ENCODE measurements at places on chromosomes 7 and 10.

DNA sequence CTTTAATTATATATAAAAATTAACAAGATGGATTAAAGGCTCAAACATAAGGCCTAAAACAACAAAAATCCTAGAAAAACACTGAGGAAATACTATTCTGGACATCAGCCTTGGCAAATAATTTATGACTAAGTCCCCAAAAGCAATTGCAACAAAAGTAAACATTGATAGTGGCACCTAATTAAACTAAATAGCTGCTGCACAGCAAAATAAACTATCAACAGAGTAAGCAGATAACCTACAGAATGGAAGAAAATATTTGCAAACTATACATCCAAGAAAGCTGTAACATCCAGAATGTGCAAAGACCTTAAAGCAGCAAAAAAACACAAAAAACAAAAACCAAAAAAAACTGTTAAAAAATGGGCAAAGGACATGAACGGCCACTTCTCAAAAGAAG, 384.0 kb upstream of the SEMA3D start:
- no peak for DNase-seq

DNA sequence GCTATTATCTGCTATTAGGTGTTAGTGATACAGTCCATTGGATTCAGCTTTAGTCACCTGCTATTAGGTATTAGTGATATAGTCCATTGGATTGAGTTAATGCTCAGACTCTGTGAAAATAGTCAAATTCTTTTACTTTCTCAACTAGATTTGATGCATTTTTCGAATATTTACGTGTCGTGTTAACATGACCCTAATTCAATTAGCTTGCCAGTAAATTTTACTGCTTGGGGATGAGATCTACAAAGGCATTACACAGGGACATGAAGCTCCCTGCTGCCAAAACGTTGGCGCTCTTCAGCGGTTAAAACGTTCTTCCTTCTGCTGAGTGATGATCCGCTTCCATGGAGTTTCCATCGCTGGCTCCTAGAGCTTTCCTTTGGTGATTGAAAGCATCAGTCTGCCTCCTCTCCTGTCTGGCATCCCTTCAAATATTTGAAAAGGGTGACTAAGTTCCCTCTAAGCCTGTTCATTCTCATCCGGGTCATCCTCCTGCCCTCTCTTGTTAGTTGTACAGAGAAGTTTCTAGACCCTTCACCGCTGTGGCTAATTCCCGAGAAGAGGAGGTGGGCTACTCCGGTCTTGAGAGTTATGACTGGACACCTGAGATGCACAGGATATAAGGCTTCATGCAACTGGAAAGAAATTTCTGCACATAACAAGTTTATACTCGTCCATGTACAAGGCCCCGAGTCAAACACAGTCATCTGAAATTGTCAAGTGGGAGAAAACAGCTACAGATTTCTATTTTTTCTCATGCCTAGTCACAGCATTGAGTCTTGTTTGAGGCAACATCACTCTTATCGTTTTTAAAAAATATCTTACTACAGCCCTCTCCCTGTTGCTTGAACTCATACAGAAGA, 254.0 kb downstream of the KLF6 start:
- DNase-seq: no peak

DNA sequence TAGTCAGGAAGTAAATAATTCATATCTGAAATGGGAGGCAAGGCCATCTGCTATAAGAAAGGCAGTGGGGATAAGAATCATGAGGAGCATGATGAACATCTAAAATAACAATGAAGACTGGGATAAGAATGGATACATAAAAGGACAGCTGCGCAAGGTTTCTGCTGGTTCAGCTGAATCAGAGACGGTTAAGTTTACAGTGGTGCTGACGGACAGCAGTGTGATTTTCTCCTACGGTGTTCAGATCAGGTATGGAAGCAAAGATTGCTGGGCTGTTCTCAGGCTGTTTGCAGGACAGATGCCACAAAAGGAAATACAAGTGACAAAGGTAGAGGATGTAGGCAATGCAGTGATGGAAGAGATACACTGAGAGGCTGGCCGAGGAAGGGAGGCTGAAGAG, 8.4 kb downstream of the CYCS start:
- DNase-seq: no peak

DNA sequence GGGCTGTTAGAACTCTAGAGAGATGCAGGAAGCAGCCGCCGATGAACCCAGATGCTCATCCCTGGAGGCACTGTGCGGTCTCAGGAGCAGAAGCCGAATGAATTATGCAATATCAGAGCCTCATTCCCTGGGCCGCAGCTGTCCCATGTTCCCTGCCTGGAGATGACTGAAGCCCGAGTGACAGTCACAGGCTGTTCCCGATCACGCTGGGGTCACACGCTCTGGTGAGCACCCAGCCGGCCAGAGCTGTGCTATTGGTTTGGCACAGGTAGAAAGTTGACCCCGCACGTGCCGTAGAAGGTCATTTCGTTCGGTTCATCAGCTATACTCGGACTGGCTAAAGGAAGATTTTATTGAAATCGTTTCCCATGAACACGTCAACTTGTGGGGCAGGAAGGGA, 140.5 kb upstream of the SH2B2 start:
- no peak for DNase-seq

GRCh38 chr10:110203500-110204455, 3.6 kb upstream of the MXI1 start:
- no peak for DNase-seq

DNA sequence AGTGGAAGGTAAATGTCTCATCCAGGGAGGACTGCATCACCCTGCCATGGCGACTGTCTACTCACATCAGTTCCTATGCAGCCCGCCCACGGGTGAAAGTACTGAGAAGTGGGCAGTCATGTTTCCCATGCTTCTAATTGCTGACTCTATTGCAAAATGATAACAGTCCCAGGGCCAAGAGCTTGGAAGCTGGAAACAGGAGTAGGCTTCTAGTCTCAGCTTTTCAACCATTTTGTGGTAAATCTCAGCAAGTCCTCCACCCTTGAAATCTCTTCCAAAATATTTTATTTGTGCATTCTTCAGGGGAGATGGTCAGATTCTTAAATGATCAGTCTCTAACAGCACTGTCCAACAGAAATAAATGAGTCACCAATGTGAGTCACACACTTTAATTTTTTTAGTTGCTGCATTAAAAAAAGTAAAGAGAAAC, 48.1 kb upstream of the TARP start:
- no peak for DNase-seq

DNA sequence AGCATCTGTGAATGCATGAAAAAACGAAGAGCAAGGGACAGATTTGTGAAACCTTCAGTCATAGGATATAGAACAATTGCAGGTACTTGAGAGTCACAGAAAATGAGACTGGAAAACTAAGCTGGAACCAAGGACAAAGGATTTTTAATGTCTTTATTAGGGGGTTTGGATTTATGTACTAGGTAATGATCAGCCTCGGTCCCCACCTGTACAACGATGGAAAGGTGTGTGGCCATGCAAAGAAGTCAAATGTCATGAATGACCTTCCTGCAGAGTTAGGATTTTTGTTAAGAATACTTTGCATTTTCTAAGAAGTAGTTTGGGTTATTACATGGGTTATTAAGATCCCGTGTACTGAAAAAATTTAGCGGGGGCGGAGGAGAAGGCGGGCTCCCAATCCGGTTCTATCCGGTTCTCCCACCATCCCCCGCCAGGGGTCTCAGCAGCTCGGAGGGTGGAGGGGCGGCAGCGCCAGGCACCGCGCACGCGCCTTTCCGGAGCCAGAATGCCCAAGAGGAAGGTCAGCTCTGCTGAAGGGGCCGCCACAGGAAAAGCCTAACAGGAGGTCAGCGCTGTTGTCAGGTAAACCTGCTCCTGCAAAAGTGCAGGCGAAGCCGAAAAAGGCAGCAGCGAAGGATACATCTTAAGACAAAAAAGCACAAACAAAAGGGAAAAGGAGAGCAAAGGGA, 327.5 kb upstream of the PLXDC2 start:
- no peak for DNase-seq

- DNase-seq: no peak
Observed at GRCh38 chr7:96739609-96740008, 30.0 kb upstream of the SEM1 start.

DNA sequence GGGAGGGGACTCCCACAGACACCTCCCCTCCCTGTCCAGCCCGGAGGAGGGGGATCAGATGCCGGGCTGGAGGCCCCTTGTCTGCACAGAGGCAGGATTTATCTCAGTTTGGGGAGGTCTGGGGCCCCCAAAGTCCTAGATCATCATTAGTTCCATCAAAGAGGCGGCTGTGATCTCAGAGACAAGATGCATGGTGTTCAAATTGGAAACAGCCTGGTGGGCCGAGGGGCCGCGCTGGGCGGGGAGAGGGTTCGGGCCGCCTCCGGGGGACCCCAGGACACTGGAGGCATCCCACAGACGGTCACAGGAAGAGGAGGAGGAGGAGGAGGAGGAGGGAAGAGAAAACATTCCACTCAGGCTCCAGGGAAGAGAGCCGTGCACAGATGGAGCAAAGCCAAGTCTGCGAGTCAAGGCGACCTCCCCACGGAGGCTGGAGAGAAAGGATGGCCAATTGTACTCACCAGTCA, 69.5 kb upstream of the CUX1 start:
- DNase-seq: no peak

GRCh38 chr10:121405096-121405495, 193.1 kb downstream of the FGFR2 start:
- no peak for DNase-seq

DNA sequence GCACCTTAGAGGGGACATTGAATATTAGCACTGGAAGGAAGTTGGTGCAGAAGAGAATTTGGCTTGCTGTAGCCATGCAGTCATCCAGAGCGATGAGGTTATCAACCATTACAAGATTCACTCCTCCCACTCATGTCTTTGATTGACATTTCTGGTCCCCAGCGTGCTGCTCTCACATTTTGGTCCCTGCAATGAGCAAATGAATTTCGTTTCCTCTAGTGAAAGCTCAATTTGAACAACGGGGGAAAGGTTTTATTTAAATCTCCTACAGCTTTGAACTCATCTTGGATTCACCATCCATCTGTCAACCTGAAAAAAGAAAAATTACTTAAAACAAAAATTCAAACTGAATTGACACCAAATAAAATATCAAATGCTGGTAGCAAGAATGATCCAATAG, 975.2 kb downstream of the NRG3 start:
- DNase-seq: no peak

- DNase-seq: no peak
Observed at GRCh38 chr7:44376429-44377133, 51.2 kb upstream of the CAMK2B start.

GRCh38 chr10:117373823-117374505, 1.3 kb downstream of the PDZD8 start:
- no peak for DNase-seq

GRCh38 chr10:123529146-123529760, 136.9 kb upstream of the GPR26 start:
- no peak for DNase-seq

DNA sequence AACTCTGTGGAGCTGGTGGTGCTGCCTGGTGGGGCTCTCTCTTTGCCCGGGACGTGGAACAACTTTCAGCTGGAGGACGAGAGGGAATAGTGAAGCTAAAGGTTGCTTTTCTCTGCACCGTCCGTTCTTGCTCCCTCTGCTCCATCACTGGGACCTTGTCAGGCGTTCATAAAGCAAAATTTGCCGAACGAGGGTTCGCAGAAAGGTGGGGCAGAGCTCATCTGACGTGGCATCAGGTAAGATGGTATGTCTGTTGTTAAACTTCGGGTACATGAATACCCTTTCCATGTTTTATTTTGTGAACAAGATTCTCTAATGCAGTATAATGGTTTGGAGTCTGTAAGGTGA, 416 bp downstream of the BBS9 start:
- DNase-seq: no peak

- DNase-seq: no peak
Observed at GRCh38 chr10:129509155-129509554, 42.1 kb downstream of the MGMT start.

DNA sequence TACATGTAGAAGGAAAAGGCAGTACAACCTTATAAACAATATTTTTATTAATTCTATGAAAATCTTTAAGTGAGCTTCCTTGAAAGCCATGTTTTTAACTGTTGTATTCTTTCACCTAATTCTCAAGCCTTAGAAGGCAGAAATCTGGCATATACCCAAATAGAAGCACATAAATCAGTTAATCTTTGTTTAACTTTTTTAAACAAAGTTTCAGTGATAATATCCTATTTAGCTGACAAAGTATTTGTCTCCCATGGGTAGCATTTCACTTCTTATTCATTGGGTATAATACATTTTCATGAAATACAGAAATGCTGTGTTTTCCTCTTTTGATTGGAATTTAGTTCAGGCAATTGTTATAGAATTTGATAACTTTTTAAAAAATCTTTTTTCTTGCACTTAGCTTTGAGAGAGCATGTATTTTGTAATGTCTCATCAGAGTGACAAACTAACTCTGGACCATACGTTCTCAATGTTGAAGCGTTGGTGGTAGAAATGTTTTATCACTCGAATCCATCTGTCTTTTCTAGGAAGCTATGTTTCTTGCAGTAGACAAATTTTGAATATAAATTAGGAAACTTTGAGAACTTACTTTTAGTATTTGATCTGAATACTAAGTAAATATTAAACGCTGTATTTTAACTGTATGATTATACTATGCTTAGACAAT, 78.1 kb downstream of the CREM start:
- no peak for DNase-seq

GRCh38 chr10:101561068-101561915, 26.8 kb downstream of the POLL start:
- no peak for DNase-seq

- DNase-seq: no peak
Observed at GRCh38 chr10:99224766-99225165, 10.9 kb downstream of the HPSE2 start.

DNA sequence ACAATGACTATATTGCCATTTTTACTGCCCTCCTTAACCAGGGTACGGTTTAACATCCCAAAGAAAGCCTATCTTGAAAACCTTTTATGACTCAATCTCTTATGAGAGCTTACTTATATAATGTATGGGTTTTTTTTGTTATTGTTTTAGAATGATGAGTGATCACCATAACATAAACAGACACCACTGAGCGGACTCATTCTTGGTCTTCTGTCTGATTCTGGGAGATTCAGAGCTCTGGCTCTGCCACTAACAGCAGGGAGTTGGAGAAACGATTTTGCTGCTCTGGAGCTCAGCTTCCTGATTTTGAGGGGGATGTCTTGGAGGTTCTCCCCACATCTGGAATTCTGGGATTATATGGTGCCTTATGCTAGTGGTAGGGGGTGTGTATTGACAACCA, 244.1 kb downstream of the FRMD4A start:
- DNase-seq: no peak

DNA sequence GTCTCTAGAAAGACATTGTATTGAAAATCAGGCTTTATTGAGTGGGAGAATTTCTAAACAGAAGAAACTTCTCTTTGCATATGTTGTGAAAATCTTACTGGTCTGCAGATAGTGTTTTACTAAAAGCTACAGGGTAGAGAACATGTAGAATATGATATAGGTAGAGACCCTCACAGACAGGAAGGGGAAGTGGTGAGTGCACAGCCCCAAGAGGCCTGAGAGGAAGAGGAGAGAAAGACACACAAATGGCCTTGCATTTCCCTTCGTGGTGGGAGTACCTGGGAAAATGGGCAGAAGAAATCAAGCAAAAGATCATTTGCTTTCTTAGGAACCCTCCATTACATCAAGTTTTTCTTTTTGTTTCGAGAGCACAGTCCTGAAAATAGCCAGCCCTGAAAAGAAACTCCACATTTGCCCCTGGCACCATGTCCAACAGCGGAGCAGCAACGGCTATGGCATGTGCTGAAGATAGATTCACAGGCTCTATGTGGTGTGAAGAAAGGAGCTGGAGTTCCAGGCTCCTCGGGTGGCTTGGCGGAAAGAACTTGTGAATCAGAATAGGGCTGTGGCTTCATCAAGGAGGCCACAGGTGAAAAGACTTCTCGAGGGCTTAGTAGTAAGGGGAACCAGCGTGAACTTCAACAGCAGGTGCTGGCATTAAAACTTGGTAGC, 143.5 kb downstream of the CALCR start:
- DNase-seq: no peak

- DNase-seq: no peak
Observed at GRCh38 chr10:36048236-36048635, 406.1 kb upstream of the FZD8 start.

All from stimulated activated CD8-positive, alpha-beta memory T cell treated with anti-CD3 and anti-CD28 coated beads, Interleukin-15, amount 100 ng/mL, for 1 hour (primary cell).